ENCODE measurements at places on chromosomes 6 and 20. TPM values are rescaled to one million over a fixed set of nuclear protein-coding genes. Genes with fewer than 3 reads are reported as not detected.
A peak's percentile ranks its signal among the peaks of the same experiment; 100 is the strongest.

SRSF12 gene
- not detected for total RNA-seq

OLIG3 gene
- total RNA-seq, result not detected

SYCP2 gene
- total RNA-seq, result 6.0 TPM

ELOVL2 gene
- not detected for total RNA-seq

IYD gene
- not detected for total RNA-seq

TRIM31 gene
- total RNA-seq, result not detected

RFX6 gene
- total RNA-seq, result not detected

FAM210B gene
- total RNA-seq, result 16.9 TPM

PLG gene
- total RNA-seq, result not detected

PKIB gene
- total RNA-seq, result 1.2 TPM

PREX1 gene
- total RNA-seq, result 188 TPM

- DNase-seq, result no peak
Measured at GRCh38 chr6:3209114-3210023, 18.1 kb downstream of the TUBB2B start.

GRCh38 chr6:133837801-133838349, 51.0 kb upstream of the TCF21 start:
- peak; percentile 55 for DNase-seq

- no peak for DNase-seq
Measured at GRCh38 chr20:62979876-62980373, 26.8 kb downstream of the BHLHE23 start.

DNA sequence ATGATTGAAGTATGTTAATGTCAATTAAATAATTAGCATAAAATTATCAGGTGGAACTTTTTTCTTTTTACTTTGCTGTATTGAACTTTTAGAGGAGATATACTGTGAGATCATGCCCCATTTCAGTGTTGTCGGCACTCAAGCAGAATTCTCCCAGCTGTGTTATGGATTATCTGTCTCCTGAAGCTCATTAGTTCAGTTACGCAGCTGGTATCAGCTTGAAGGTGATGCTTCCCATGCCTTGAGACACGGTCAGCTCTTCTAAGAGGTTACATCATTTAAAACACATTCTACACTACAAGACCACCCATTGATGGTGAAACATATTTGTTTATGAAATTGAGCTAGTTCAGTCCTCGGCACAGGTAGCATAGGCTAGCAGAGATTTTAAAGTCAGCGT, 68.9 kb upstream of the PHACTR2 start:
- no peak for DNase-seq

GRCh38 chr20:59032713-59033059, 551 bp upstream of the ATP5F1E start:
- DNase-seq, result no peak

- no peak for DNase-seq
Measured at GRCh38 chr6:156699017-156699421, 78.2 kb upstream of the ARID1B start.

GRCh38 chr6:22884456-22884855, 315.1 kb downstream of the HDGFL1 start:
- DNase-seq, result no peak

- DNase-seq, result no peak
Measured at GRCh38 chr6:159919011-159919511, 28.3 kb downstream of the MAS1 start.

- no peak for DNase-seq
Measured at GRCh38 chr20:10236540-10237533, 18.2 kb downstream of the SNAP25 start.

GRCh38 chr6:72416744-72417465, 205.0 kb upstream of the KCNQ5 start:
- no peak for DNase-seq

- DNase-seq, result no peak
Measured at GRCh38 chr6:62797190-62797589, 414.1 kb upstream of the FKBP1C start.

DNA sequence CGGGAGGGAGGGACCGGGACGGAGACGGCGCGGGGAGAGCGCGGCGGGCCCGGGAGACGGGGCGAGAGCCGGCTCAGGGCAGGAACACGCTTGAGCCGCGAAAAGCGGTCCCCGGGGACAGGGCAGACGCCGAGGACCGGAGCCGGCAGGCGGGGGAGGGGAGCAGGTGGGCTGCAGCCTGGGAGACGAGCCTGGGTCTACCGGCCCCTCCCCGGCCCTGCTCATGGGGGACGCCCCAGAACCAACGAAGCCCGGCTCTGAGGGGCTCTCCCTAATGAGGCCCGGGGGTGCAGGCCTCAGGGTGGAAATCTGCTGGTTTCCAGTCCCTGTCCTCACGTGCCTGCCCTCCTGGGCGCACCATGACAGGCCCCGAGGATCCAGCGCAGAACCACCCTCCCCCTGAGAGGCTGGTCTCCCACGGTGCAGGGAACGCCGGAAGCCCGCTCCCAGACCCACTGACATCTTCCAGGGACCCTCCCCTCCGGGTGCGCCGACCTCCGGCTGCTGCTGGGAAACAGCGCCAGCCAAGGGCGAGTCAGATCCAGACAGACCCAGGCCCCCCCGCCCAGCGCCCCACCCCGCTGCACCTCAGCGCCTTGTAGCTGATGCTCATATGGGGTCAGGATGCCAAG, 571 bp upstream of the EEF1A2 start:
- DNase-seq, result no peak

DNA sequence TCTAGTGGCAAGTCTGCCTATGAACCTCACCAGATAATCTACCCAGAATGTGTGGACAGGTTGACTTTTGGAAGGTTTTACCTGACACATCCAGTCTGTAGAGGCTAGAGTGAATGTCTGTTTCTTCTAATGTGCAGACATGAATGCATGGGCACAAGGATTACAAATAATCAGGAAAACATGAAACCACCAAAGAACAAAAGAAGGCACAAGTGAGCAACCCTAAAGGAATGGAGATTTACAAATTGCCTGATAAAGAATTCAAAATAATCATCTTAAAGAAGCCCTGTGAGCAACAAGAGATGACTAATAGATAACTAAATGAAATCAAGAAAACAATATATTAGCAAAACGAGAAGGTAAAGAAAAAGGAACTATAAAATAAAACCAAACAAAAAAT, 876.1 kb upstream of the ADGRB3 start:
- DNase-seq, result no peak

DNA sequence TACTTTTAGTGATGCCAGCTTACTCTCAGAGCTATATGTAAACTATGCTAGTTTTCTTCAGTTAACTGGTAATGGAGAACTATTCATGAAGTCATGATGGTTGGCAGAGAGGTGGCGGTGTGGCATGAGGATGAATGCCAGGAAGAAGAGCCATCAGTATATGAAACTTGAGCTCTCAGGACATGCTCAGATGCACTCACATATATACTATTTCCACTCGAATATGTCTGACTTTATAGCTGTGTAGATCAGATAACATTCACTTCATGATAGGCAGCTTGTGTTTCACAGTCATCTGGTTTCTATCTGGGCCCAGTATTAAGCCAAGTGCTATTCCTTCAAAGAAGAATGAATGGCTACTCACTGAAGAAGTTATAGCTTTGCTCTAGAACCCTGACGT, 46.2 kb upstream of the CEP85L start:
- no peak for DNase-seq

DNA sequence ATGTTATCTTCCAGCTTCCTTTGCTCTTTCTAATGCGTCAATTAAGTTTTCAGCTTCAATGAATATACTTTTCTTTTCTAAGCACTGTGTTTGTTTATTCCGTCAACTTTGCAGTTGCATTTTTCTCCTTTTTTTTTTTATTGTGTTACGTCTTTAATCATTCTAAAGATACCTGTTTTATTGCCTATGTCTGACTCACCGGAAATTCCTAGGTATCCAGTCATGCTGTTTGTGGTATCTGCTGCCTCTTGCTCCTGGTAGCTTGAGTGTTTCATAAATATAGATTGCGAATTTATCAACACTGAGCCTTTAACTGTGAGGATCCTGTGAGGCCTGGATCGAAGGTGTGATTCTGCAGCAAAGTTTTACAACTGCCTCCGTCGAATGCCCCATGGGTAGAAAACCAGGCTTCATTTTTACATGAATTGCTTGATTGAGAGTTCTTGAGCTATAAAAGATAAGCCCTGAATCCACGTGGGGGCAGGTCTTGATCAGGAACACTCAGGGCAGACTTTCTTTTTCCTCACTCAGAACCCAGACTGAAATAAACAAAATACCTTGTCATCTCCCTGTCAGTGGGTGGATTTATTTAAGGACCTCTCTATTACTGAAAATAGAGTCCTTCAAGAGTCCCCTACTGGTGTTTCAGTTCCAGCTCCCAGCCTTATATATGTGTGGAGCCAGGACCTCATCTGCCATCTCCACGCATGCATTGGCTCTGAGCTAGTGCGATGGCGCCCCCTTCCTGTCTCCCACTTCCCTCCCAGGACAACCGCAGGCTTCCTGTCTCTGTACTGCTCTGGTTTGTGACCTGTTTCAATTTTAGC, 60.1 kb upstream of the LRRC1 start:
- DNase-seq, result no peak

DNA sequence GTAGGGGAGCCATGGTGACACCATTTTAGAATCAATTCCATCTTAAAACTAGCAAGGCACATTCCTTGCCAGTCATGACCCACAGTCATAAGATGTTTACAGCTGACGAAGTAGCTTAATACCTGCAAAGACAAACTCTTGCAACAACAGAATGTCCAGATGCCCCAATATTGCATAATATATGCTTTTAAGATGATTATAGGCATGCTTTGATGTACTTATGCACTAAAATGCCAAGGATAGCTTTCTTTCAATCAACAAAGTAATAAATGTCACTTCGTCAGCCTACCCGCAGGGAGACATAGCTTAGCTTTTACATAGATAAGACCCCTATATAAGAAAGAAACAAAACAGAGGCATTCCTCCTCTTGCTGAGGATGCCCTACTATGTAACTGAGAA, 26.7 kb downstream of the ACSS1 start:
- no peak for DNase-seq

GRCh38 chr20:44402391-44403193, 47.1 kb downstream of the HNF4A start:
- DNase-seq, result no peak

DNA sequence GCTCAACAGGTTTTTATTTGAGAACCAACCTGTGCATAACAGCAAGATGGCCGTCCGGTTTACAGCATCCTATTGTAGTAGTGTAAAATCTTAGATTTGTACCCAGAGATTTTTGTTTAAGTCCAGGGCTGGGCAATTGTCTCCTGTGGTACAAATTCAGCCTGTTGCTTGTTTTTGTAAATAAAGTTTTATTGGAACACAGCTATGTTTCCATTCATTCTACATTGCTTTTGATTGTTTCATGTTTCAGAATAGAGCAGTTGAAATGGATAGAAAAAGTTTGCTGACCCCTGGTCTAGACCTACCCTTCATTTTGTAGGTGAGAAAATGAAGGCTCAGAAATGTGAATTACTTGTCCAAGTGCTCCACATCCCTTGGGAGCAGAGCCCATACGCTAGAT, 8.5 kb downstream of the SMPDL3A start:
- no peak for DNase-seq

DNA sequence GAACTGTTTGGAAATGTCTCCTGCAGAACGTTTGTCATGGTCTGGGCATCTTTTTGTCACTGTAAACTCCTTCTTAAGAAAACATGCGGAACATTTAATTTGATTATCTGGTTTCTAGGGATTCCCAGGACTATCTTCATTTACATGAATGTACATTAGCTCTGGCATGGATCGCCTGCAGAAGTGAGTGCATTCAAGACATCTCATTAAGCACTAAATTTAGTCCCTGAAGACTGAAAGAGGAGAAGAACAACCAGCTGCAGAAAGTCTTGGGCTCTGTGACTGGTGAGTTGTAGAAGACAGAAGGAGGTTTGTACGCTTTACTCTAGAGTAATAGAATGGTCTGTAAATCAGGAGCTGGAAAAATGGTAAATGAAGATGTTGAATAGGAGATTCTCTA, 540.7 kb downstream of the BCKDHB start:
- no peak for DNase-seq

- DNase-seq, result no peak
Measured at GRCh38 chr6:168442646-168443045, 1.7 kb downstream of the SMOC2 start.

GRCh38 chr6:170258407-170258806, 32.5 kb downstream of the DLL1 start:
- no peak for DNase-seq

- DNase-seq, result no peak
Measured at GRCh38 chr20:58753922-58754551, 61.4 kb downstream of the NPEPL1 start.

- no peak for DNase-seq
Measured at GRCh38 chr6:104418839-104419238, 440.9 kb downstream of the HACE1 start.

- no peak for DNase-seq
Measured at GRCh38 chr20:64090165-64090564, 6.0 kb upstream of the LKAAEAR1 start.

- no peak for DNase-seq
Measured at GRCh38 chr6:41470029-41470330, 76.2 kb upstream of the FOXP4 start.
